ELR (cell line): ENCODE measurements at places on chromosomes 2 and 18.

GRCh38 chr18:10454681-10455557, 484 bp downstream of the APCDD1 start:
- no peak for DNase-seq

DNA sequence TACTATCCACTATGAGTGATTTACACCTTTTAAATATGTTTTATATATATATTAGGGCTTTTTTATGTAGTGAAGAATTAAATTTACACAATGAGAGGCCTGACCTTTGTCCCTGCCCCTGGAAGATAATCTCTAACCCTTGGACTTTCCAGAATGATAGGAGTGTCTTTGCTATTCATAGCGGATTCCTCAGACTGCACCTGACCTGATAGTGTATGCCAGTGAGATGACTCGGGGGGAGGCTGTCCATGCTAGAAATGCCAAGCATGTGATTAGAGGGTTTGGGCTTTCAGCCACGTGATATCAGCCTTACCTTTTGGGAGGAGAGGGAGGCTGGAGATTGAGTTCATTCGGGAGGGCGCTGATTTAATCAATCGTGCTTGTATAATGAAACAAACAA, 44.1 kb upstream of the LHCGR start:
- no peak for DNase-seq

DNA sequence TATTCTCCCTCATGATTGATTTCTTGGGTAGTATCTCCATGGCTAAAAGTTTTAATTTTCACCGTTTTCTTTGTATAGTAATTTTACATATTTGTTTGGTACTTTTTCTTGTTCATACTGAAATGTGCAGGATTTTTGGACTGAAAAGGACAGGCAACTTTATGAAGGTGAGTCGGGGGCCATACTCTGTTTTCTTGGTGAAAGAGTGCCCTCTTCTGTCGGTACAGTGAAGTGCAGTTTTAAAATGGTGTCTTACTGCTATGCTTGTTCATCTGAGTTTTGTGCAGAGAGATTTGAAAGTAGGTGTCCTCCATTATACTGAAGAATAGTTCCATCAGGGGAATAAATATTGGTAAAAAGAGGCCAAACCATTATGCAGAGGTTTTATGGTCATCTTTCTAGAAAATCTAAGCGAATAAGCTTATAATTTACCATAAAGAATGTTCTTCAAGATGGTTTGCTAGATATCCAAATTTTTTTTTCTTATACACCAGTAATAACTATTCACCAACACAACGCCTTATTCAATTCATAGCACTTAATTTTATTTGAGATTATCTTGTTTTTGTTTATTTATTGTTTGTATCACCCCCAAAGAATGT, 8.7 kb upstream of the SERPINB13 start:
- peak; percentile 52 for DNase-seq

DNA sequence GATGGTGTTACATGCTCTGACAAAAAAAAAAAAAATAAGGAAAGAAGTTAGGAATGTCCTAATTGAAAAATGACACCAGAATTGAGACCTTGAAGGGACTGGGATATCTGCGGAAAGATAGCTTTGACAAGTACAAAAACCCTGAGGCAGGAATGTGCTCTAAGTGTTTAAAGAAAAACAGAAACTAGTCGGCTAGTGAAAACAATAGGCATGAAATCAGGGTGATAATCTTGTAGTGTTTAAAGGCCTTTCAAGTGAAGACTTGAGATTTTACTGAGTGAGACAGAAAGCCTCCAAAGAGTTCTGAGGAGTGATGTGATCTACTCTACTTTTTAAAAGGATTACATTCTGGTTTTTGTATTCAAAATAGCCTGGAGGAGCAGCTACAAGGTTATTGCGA, 107.4 kb downstream of the COBLL1 start:
- no peak for DNase-seq

- DNase-seq = peak; percentile 89
Measured at GRCh38 chr2:43455731-43456642, 139.9 kb downstream of the THADA start.

- no peak for DNase-seq
Measured at GRCh38 chr2:23543302-23543701, 158.3 kb downstream of the KLHL29 start.

GRCh38 chr2:231286964-231287363, 88.5 kb downstream of the ARMC9 start:
- DNase-seq = peak; percentile 27

- peak; percentile 69 for DNase-seq
Measured at GRCh38 chr2:102166189-102166845, 20.5 kb upstream of the IL1RL2 start.

DNA sequence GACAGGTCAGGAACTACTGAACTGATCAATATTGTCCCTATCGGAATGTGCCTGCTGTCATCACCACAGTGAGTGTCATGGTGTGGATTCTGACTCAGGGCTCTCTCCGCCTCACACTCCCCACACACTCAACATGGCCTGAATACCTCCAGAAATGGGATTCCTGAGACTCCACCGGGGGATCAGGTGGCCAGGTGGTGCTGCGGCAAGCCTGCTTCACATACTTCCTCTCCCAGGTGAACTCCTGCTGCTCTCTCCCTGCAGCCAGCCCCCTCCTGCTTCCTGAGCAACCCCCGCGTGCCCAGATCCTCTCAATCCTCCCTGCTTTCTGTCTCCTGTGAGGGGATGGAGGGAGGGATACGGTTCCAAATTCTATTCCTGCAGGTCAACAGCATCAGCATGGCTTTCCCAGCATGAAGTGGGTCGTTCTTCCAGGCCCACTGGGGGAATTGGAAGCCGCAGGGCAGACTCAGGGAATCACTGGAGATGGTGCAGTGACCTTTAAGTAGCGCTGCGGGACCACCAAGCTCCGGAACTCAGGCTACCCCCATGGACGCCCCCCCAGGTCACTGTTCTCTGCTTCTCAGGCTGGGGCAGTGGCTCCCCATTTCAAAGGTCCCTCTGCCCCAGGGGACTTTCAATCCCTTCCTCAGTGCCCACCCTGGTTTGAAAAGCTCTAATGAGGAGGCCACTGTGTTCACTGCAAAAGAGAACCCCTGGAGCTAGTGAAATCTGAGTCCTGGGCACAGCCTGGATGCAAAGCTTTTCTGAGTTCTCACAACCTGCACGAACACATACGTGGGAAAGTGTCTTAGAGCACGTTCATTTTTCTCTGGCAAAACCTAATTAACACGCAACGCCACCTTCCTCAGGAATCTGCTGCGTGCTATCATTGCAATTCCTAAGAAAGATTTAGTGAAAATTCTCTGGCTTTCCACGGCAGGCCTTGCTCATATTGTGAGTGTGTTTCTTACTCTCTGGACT, 168.4 kb downstream of the ZFP36L2 start:
- no peak for DNase-seq

- DNase-seq = no peak
Measured at GRCh38 chr2:224941960-224942359, 100.3 kb downstream of the DOCK10 start.

DNA sequence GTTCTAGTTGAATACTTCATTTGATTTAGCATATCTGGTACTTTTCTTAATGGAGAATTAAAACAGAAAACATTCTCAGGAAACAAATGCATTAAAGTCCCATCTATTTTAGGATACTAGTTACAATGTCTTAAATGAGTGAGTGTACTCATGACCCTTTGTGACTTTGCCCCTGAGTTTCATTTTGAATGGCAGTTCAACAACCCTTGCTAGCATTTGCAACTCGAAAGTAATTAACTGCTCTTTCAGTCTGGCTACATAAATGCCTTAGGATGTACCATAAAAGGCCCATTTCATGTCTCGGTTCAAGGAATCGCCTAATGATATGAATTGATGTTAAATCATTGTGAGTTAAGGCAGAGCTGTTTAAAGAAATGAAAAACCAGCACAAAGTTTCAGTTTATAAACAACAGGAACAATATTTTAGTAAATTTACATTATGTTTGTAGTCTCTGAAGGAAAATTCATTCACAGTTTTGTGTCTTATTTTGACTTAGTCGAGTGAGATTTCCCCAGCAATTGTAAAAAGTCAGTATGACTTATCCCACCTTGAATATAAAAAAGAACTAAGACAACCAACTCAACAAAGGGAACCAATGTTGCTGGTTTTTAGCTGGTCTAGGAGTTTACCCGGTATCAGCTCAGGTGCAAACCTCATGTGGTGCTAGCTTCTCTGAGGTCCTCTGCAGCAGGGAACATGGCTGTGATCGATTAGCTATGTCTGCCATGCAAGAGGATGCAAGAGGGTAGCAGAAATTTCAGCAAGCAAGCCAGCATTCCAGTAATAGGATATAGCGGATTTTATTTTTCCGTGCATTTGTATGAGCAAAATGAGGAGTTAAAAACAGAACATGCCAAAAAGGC, 386.2 kb downstream of the PTPRM start:
- no peak for DNase-seq

DNA sequence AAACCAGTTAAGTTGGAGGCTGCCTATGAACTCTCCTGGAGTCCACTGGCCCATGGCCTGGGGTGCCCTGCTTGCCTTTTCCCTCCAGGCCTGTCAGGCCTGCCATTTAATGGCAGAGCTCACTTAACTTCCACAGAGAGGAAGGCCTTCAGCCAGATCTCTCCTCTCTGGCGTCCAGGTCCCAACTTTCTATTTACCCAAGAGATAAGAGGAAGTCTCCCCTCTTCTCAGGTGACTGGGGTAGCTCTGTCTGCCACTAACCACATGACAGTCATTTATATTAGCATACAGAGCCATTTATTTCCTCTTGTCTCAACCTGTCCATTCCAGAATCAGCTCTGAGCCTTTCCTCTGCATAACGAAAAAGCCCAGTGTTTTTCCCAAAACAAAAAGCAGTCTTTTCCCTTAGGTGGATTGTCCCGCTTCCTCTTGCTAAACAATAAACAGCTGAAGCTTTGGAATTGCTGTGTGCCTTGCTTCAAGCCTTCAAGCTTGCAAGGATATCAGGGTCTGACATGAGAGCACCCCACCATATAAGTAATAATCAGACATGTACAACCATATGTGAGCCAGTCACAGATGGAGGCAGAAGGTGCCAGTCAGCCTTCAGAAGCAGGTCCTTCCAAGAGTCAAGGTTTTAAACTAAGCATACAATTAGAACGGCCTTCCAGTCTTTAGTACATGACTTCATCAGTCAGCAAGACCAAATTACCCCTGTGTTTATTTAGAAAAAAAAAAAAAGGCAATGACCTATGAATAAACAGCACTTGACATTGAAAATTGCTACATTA, 71.2 kb upstream of the STPG4 start:
- DNase-seq = no peak

GRCh38 chr18:35071819-35072247, 30.6 kb downstream of the MAPRE2 start:
- no peak for DNase-seq

DNA sequence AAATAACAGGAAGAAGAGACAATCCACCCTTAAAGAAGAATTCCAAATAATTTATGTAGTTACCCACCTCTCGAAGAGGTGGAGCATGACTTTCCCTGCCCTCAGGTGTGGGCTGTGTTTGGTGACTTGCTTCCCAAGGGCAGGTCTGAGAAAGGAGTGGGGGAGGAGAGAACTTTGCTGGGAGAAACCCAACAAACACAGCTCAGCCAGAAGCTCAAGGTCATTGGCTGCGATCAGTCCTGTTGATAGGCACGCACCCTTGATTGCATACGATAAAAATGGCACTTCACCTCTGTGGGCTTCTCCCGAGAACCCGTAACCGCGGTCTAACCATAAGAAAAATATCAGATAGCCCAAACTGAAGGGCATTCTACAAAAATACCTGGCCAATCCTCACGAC, 157.5 kb upstream of the ID2 start:
- DNase-seq = no peak

GRCh38 chr2:236840215-236840614, 245.5 kb upstream of the COPS8 start:
- DNase-seq = no peak

- DNase-seq = no peak
Measured at GRCh38 chr18:72530622-72531021, 13.5 kb downstream of the CBLN2 start.

GRCh38 chr2:180653481-180653880, 326.9 kb upstream of the UBE2E3 start:
- no peak for DNase-seq

DNA sequence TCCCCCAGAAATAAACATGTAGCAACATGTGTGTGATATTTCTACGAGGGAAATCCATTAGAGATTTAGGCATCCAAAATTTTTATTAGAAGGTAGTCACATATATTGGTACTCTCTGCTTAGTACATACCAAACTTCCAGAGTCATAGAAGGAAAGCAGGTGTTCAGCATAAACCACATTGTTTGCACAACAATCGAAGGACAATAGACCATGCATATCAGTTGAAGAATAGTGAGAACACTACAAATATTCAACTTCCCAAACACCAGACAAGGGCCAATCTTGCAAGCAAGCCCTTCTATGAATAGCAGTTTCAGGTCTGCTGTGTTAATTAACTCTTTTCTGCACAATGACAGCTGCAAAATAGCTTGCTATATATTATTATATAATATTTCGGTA, 702.2 kb downstream of the ERBB4 start:
- no peak for DNase-seq

- DNase-seq = no peak
Measured at GRCh38 chr18:49596687-49597086, 34.8 kb downstream of the LIPG start.

DNA sequence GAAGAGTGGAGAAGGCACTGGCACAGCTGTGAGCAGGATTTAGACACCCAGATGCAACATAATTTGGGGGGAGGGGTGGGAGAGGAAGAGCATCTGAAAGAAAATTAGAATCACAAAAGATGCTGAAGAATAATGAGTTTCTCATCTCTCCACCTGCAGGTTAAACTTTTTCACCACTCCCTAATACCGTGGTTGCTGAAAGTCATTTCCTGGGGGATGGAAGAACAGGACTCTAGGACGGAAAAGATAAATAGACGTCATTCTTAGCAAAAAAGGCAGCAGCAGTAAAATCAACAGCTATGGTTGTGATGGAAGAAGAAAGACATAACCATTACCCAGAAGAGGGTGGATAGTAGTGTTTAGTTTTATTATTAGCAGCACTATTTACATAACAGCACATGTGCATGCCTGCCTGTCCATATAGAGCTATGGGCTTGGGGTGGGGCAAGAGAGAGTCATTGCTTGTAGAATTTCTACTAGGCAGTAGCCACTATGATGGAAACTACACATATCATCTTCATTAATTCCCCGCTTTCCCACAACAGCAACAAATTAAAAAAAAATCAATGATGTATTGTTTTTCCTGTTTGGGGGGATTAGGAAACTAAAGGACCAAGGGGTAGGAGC, 212.2 kb downstream of the TRIB2 start:
- DNase-seq = peak; percentile 34

GRCh38 chr2:140990416-140990815, 1140.4 kb downstream of the LRP1B start:
- peak; percentile 93 for DNase-seq

DNA sequence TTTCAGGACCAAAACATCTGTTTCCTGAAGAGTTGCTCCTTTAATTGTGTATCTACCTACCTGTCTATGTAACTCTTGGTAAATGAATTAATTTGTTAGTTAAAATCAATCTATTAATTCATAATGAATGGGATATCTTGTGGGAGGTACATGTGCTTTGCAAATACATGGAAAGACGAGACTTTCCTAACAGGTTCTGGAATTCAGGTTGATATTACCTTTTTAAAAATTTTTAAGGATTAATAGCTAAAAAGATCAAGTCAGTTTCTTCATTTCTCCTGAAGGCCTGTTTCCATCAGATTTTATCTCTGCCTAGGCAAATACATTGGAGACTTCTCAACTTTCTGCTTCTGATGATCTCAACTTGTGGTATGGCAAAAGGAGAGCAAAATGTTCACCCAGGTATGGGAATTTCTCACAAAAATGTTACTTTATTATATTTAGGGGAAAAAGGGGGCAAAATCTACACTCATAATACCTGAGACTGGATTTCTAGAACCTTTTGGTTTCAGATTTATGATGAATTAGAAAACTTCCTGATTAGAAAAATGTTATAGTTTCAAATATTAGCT, 7.4 kb downstream of the TFPI start:
- peak; percentile 51 for DNase-seq
